ENCODE measurements at places on chromosomes 5 and 9. TPM values are rescaled to one million over a fixed set of nuclear protein-coding genes. Genes with fewer than 3 reads are reported as not detected.

SLC46A2 gene
- total RNA-seq, result not detected

COL23A1 gene
- 0.28 TPM for total RNA-seq

IGIP gene
- 5.9 TPM for total RNA-seq

SLC6A18 gene
- not detected for total RNA-seq

SHOC1 gene
- 0.06 TPM for total RNA-seq

ACSL6 gene
- total RNA-seq, result 1.1 TPM

SLC9A3 gene
- total RNA-seq, result 0.67 TPM

DAB2 gene
- 18.6 TPM for total RNA-seq

NR4A3 gene
- total RNA-seq, result 2.0 TPM

IFNA13 gene
- total RNA-seq, result not detected

DRD1 gene
- total RNA-seq, result 0.06 TPM

ELOVL7 gene
- 11.1 TPM for total RNA-seq

LAMC3 gene
- 3.2 TPM for total RNA-seq

PCDHB10 gene
- 0.51 TPM for total RNA-seq

HAVCR2 gene
- 1.9 TPM for total RNA-seq

CDH9 gene
- total RNA-seq, result not detected

NRARP gene
- 13.8 TPM for total RNA-seq

ZNF454 gene
- total RNA-seq, result 0.85 TPM

PCDHGB2 gene
- total RNA-seq, result 2.4 TPM

CCDC183 gene
- total RNA-seq, result 2.7 TPM

SPINK5 gene
- not detected for total RNA-seq

CEP78 gene
- 5.2 TPM for total RNA-seq

FOXB2 gene
- total RNA-seq, result not detected

CERT1 gene
- 10.2 TPM for total RNA-seq

GPR151 gene
- not detected for total RNA-seq

TAS2R1 gene
- total RNA-seq, result not detected

ARSI gene
- total RNA-seq, result 0.87 TPM

FPGS gene
- total RNA-seq, result 37.6 TPM

C1QTNF2 gene
- 0.21 TPM for total RNA-seq

ANKRD34B gene
- total RNA-seq, result not detected

BAAT gene
- total RNA-seq, result 5.0 TPM

PCDHB11 gene
- 2.1 TPM for total RNA-seq

TNC gene
- 0.88 TPM for total RNA-seq

TPRN gene
- total RNA-seq, result 81.7 TPM

ENHO gene
- 0.38 TPM for total RNA-seq

SHC3 gene
- 0.52 TPM for total RNA-seq

MGAT1 gene
- 91.0 TPM for total RNA-seq

WDR31 gene
- total RNA-seq, result 2.2 TPM

RALGDS gene
- total RNA-seq, result 31.9 TPM

TRPM6 gene
- total RNA-seq, result 0.14 TPM

WDR70 gene
- 16.0 TPM for total RNA-seq

PNPLA7 gene
- total RNA-seq, result 7.1 TPM

EQTN gene
- total RNA-seq, result not detected

SPOCK1 gene
- 5.9 TPM for total RNA-seq

MEIKIN gene
- total RNA-seq, result not detected

C9 gene
- not detected for total RNA-seq

EGR1 gene
- 16.4 TPM for total RNA-seq

ACTL7A gene
- total RNA-seq, result not detected

THBS4 gene
- 4.3 TPM for total RNA-seq

FAM151B gene
- total RNA-seq, result 1.1 TPM

PCDHB14 gene
- 2.6 TPM for total RNA-seq

C5orf58 gene
- not detected for total RNA-seq
